Lung (tissue), 17 donors: ENCODE measurements at places on chromosomes 7 and 10. TPM values are rescaled to one million over a fixed set of nuclear protein-coding genes. Genes with fewer than 3 reads are reported as not detected.

GRCh38 chr10:18097524-18097923 lies 42.7 kb upstream of the CACNB2 start:
- no peak overlapping the region for H3K27ac ChIP-seq
- no peaks in the 10 kb centered on the region for H3K36me3 ChIP-seq
- no peaks in the 10 kb centered on the region for H3K27me3 ChIP-seq

DNA sequence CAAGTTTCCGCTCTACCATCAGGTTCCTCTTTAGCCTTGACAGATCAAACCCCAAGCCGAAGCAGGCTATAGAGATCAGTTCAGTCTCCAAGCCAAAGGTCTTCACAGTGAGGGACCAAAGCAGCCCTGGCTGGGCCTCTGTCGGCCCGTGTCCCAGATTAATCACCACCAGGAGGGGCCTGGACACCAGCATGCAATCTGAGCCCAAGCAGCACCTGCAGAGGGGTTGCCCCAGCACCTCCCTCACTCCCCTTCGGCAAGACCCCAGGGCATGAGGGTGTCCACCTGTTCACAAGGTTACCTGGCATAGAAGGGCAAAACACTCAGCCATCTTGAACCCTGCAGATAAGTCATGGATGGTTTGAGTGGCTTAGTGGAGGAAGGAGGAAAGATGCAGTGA lies 36.0 kb downstream of the FBXW4 start:
- H3K27ac ChIP-seq: no peak overlapping the region
- H3K4me3 ChIP-seq: no peak overlapping the region
- H3K4me1 ChIP-seq: no peaks in the 10 kb centered on the region
- H3K36me3 ChIP-seq: peaks cover 42% of the 10 kb centered on the region

GRCh38 chr10:122420624-122421007 lies 33.8 kb upstream of the ARMS2 start:
- peak overlapping the region; percentile 49 for H3K27ac ChIP-seq
- no peaks in the 10 kb centered on the region for H3K36me3 ChIP-seq
- H3K27me3 ChIP-seq: no peaks in the 10 kb centered on the region
- DNase-seq: no peak
- peaks cover 9% of the 10 kb centered on the region for H3K4me1 ChIP-seq

DNA sequence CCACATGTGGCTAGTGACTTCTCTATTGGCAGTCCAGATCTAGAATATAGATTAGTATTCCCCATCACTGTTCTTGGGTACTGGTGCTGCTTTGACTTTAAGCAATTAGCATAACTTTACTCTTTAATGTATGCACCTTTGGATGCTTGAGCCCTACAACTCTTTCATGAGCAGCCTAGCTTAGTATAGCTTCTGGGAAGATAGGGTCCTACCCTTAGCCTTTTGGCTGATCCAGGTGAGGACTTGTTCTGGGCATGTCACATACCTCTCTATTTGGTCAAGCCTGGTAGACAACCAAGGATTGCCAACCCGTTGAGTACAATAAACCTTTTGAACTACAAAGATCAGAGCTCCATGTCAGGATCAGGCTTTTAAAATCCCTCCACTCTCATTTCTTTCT lies 17.7 kb downstream of the PCGF5 start:
- peaks cover 2% of the 10 kb centered on the region for H3K36me3 ChIP-seq
- no peaks in the 10 kb centered on the region for H3K27me3 ChIP-seq
- no peak overlapping the region for H3K27ac ChIP-seq

GRCh38 chr10:75070476-75070875 lies 41.0 kb upstream of the SAMD8 start:
- H3K4me1 ChIP-seq: peaks cover 7% of the 10 kb centered on the region
- H3K27ac ChIP-seq: peak overlapping the region; percentile 26
- no peak for DNase-seq
- no peaks in the 10 kb centered on the region for H3K36me3 ChIP-seq
- no peaks in the 10 kb centered on the region for H3K27me3 ChIP-seq
- no peak overlapping the region for H3K4me3 ChIP-seq

GRCh38 chr7:40297741-40298311 lies 163.0 kb downstream of the SUGCT start:
- H3K27me3 ChIP-seq: no peaks in the 10 kb centered on the region
- H3K4me1 ChIP-seq: no peaks in the 10 kb centered on the region
- no peak for DNase-seq
- H3K36me3 ChIP-seq: no peaks in the 10 kb centered on the region
- H3K4me3 ChIP-seq: no peak overlapping the region

DNA sequence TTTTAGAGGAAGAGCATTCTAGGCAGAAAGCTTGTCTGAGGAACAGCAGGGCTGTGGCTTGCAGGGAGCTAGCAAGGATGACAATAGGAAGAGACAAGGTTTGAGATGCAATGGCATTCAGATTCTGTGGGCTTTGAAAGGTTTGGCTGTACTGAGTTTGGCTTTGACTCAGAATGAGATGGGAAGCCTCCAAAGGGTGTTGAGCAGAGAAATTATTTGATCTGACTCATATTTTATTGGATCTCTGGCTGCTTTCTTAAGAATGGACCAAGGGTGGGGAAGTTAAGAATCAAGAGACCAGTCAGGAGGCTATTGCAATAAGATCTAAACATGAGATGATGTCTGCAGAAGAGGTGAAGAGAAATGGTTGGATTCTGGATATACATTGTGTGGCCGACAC lies 273.2 kb downstream of the CDK14 start:
- no peak overlapping the region for H3K4me3 ChIP-seq
- no peaks in the 10 kb centered on the region for H3K4me1 ChIP-seq
- H3K27ac ChIP-seq: no peak overlapping the region
- no peaks in the 10 kb centered on the region for H3K27me3 ChIP-seq
- DNase-seq: no peak

DNA sequence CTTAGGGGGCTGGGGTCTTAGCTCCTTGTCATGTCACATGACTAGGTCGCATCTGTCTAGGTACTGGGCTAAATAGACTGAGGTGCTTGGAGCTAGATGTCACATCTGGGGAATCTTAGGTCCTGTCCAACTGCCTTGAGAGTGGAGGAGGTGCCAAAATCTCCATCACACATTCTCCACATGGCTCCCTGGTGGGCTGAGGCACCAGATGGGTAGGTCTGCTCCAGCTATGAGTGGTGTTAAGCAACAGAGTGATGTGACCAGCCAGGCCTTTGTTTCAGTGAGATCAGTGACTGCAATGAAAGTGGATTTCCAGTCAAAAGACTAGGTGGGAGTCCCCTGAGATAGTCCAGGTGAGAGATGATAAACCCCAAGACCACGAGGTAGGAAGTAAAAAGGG lies 251.8 kb downstream of the BMPER start:
- H3K27me3 ChIP-seq: no peaks in the 10 kb centered on the region
- no peaks in the 10 kb centered on the region for H3K4me1 ChIP-seq
- no peak overlapping the region for H3K27ac ChIP-seq
- H3K4me3 ChIP-seq: no peak overlapping the region

DNA sequence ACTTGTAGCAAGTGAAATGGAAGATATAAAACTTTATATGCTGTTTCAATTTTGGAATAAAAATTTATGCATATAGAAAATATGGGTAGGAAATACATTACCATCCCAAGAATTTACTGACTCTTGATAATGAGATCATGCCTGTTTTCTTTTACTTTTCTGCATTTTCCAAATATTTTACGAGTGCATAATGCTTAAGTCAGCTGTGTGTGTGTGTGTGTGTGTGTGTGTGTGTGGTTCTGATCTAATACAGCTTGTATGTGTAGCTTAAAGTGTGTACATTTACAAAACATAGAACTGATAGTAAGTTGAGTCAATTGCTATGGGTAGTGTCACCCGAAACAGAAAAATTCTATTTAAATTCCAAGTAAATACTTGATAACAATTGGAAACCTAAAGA lies 315.9 kb upstream of the LRRN3 start:
- H3K4me1 ChIP-seq: no peaks in the 10 kb centered on the region
- DNase-seq: no peak
- no peak overlapping the region for H3K4me3 ChIP-seq
- H3K36me3 ChIP-seq: no peaks in the 10 kb centered on the region
- H3K27me3 ChIP-seq: no peaks in the 10 kb centered on the region

GRCh38 chr7:22386206-22386858 lies 29.4 kb upstream of the RAPGEF5 start:
- no peak for DNase-seq
- no peaks in the 10 kb centered on the region for H3K27me3 ChIP-seq
- H3K4me1 ChIP-seq: no peaks in the 10 kb centered on the region
- H3K4me3 ChIP-seq: no peak overlapping the region
- no peak overlapping the region for H3K27ac ChIP-seq
- H3K36me3 ChIP-seq: no peaks in the 10 kb centered on the region

GRCh38 chr7:20447021-20447650 lies 116.4 kb downstream of the ITGB8 start:
- H3K4me1 ChIP-seq: no peaks in the 10 kb centered on the region
- H3K4me3 ChIP-seq: no peak overlapping the region
- H3K27ac ChIP-seq: no peak overlapping the region
- H3K27me3 ChIP-seq: no peaks in the 10 kb centered on the region
- no peak for DNase-seq

DNA sequence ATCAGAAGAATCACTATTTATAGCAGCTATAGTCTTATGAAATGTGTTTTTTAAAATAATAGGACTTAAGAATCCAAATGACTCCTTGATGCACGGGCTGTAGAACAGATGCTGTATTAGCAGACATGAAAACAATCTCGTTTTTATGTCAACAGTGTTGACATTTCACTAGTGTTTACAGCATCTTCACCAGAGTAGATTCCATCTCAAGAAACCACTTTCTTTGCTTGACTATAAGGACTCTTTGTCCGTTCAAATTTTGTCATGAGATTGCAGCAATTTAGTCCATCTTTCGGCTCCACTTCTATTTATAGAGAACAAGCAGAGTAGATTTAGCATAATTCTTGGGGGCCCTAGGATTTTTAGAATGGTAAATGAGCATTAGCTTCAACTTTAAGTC lies 295.1 kb downstream of the EXOC4 start:
- no peak overlapping the region for H3K4me3 ChIP-seq
- no peaks in the 10 kb centered on the region for H3K4me1 ChIP-seq
- no peaks in the 10 kb centered on the region for H3K27me3 ChIP-seq
- no peaks in the 10 kb centered on the region for H3K36me3 ChIP-seq
- no peak overlapping the region for H3K27ac ChIP-seq

- H3K36me3 ChIP-seq: no peaks in the 10 kb centered on the region
- peak; percentile 88 for DNase-seq
- peaks cover 16% of the 10 kb centered on the region for H3K4me1 ChIP-seq
- no peaks in the 10 kb centered on the region for H3K27me3 ChIP-seq
Observed at GRCh38 chr10:89367529-89367928, 10.3 kb upstream of the IFIT1B start.

- H3K4me3 ChIP-seq: no peak overlapping the region
- no peak overlapping the region for H3K27ac ChIP-seq
- H3K27me3 ChIP-seq: no peaks in the 10 kb centered on the region
- no peaks in the 10 kb centered on the region for H3K36me3 ChIP-seq
- no peak for DNase-seq
- H3K4me1 ChIP-seq: peaks cover 23% of the 10 kb centered on the region
Observed at GRCh38 chr7:151312831-151313809, 28.5 kb upstream of the NUB1 start.

GRCh38 chr10:89785095-89785494 lies 83.7 kb downstream of the KIF20B start:
- H3K4me1 ChIP-seq: no peaks in the 10 kb centered on the region
- H3K4me3 ChIP-seq: no peak overlapping the region
- no peaks in the 10 kb centered on the region for H3K27me3 ChIP-seq
- DNase-seq: no peak
- no peak overlapping the region for H3K27ac ChIP-seq
- no peaks in the 10 kb centered on the region for H3K36me3 ChIP-seq

DNA sequence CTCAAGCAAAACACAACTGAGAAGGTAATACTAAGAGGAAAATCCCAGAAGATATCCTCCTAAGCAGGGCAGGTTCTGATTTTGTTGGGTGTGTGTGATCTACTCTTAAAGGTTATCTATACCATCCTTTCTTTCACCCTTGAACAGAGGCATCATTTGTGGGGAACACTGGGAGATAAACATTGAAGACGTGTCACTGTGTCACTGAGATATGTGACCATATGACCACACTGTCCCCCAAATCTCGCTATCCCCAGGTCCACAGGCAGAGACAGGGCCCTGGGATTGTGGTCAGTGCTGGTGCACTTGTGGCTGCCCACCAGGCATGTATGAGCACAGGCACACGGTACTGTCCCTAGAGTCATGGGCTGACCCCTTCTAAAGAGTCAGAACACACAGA lies 30.0 kb downstream of the TECTB start:
- no peaks in the 10 kb centered on the region for H3K27me3 ChIP-seq
- H3K27ac ChIP-seq: no peak overlapping the region
- H3K36me3 ChIP-seq: no peaks in the 10 kb centered on the region
- H3K4me1 ChIP-seq: no peaks in the 10 kb centered on the region
- no peak for DNase-seq
- H3K4me3 ChIP-seq: no peak overlapping the region

The SEPTIN7 gene
- total RNA-seq: 296 TPM

The DEPP1 gene
- total RNA-seq: 37.0 TPM

The PLAC9 gene
- total RNA-seq: 12.1 TPM
